GM20000 (cell line): ENCODE measurements at places on chromosomes 3 and 15.

- no peak for DNase-seq
Observed at GRCh38 chr3:118907909-118908308, 126.7 kb downstream of the IGSF11 start.

- no peak for DNase-seq
Observed at GRCh38 chr15:37014566-37014965, 85.8 kb downstream of the MEIS2 start.

GRCh38 chr3:32995098-32995497, 43.7 kb downstream of the CCR4 start:
- no peak for DNase-seq

- DNase-seq = no peak
Observed at GRCh38 chr3:34504775-34505174, 706.3 kb downstream of the PDCD6IP start.

- no peak for DNase-seq
Observed at GRCh38 chr15:28989239-28989830, 103.6 kb downstream of the APBA2 start.

DNA sequence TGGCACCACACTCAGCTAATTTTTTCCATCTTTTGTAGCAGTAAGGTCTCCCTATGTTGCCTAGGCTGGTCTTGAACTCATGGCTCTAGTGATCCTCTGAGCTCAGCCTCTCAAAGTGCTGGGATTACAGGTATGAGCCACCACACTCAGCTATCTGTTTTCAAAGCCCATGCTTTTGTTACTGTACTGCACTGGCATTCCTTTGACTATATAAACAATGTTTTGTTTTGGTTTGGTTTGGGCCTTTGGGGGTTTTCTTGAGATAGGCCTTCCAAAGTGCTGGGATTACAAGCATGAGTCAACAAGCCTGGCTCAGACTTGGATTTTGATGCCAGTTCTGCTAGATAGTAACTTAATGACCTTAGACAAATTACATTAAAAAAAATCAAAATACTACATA, 89.7 kb upstream of the GK5 start:
- no peak for DNase-seq

DNA sequence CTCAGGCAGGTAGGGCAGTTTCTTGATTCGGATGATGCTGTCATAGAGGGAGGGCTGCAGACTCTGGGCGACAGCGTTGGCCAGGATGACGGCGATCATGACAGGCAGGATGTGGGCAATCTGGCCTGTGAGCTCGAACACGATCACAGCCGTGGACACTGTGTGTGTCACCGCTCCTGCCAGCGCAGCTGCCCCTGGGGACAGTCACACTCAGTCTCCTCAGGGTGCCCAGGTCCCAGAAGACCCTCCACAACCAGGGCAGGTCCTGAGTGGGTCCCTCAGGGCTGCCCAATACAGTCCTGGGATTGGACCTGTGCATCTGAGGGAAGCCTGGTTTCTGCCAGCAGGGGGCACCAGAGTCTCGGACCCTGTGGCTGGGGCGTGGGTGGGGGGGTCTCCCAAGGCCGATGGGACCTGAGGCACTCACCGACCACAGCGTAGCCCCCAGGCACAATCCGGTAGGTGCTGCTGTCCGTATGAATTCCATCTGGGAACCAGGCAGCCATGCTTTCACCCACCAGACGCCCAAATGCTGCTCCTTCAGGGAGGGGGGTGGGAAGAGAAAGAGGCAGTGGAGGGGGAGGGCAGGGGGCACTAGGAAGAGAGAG, 7.2 kb downstream of the CLCN2 start:
- DNase-seq = peak; percentile 83

DNA sequence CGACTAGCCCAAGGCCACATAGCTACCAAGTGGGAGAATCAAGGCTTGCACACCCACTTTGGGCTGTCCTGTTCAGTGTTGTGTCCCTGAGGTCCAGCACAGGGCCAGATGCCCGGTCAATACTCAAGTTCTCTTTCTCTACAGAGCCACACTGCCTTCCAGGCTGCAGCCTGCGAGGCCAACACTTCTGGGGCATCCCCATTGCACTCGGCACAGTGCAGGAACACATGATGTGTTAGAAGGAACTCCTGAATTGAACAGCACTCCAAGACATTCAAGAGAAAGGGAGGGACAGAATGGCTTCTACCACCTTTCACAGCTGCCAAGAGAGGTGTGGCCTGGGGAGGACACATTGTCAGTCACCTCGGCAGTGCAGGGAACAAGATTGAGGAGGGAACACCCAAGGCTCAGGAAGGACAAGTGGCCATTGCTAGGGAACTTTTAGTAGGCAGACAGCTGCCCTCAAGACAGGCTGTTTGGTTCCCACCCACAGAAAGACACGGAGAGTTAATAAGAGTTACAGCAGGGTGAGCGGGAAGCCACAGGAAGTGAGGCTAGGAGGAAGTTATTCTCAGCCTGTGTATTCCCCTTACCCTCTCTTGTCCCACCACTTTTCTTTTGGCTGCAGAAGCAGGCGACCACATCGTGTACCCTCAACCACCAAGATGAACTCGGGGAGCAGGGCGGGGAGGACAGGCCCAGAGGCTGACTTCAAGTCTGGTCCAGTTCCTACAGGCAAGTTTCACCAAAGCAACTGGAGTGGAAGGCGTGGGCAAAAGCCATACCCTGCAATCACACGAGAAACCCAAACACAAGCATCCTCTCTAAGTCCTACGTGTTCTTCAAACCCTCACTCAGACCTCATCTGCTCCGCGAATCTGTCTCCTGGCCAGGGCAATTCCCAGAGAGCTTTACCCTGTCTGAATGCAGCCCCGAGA, 69.4 kb downstream of the SRGAP3 start:
- peak; percentile 48 for DNase-seq

GRCh38 chr3:140500473-140500872, 177.4 kb upstream of the TRIM42 start:
- DNase-seq = no peak

DNA sequence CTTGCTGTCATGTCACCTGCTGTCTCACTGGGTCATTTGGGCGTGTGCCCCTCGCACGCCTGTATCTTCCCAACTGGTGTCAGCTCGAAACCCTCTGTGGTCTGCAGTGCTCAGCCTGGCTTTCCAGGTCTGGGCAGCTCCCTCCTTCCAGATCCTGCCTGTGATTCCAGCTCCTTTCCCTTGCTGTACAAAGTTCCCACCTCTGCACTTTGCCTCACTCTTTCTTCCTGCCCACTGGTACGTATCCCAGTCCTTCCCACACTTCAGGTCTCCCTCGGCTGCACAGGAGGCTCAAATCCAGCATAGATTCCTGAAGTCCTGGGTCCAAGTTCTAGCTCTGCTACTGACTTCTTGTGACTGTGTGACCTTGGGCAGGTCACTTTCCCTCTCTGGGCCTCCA, 2.1 kb upstream of the PAQR5 start:
- DNase-seq = no peak

DNA sequence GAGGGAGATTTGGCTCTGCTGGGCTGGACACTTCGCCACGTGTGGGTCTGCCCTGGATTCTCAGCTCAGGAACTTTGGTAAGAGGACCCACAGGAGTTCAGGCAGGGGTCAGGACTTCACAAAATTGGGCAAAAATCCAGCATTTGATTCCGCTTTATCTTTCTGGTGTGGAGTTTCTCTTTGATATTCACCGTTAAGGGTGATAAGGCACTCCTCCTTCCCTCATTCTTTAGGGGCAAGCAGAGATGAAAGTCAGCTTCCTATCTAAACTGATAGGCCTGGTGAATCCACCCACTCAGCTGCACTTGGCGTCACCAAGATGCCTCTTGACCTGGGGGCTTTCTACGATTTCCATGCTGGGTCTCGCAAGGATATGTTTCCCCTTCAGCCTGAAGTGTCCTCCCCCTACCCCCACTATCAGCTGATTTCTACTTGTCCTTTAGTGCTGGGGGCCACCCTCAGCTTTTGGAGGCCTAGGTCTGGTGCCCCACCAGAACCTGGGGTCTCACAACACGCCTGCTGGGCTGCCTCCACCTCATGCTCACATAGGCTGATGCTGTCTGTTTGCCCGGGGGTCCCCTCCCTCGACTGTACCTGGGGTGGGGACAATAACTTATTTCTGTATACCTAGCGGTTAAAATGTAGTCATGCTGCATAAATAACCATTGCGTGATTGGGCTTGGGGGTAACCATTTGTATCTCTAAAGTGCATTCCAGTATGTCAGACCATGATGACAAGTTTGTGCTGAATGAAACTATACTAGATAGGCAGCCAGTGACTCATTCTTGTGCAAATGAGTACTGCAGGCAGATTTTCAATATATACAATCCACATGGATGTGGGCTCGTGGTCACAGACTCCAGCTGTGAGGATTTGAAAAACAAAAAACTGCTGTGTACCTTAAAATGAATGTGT, 248.3 kb downstream of the ADAMTS17 start:
- DNase-seq = no peak

GRCh38 chr3:50600841-50601591, 10.6 kb downstream of the CISH start:
- no peak for DNase-seq

- no peak for DNase-seq
Observed at GRCh38 chr3:128448491-128448890, 18.2 kb downstream of the DNAJB8 start.

- no peak for DNase-seq
Observed at GRCh38 chr3:132273036-132273435, 44.2 kb upstream of the ACP3 start.

- DNase-seq = no peak
Observed at GRCh38 chr3:18556001-18556408, 130.9 kb upstream of the SATB1 start.

GRCh38 chr3:42459151-42459550, 43.3 kb upstream of the VIPR1 start:
- DNase-seq = no peak

- DNase-seq = no peak
Observed at GRCh38 chr3:188124184-188124583, 29.8 kb upstream of the LPP start.

DNA sequence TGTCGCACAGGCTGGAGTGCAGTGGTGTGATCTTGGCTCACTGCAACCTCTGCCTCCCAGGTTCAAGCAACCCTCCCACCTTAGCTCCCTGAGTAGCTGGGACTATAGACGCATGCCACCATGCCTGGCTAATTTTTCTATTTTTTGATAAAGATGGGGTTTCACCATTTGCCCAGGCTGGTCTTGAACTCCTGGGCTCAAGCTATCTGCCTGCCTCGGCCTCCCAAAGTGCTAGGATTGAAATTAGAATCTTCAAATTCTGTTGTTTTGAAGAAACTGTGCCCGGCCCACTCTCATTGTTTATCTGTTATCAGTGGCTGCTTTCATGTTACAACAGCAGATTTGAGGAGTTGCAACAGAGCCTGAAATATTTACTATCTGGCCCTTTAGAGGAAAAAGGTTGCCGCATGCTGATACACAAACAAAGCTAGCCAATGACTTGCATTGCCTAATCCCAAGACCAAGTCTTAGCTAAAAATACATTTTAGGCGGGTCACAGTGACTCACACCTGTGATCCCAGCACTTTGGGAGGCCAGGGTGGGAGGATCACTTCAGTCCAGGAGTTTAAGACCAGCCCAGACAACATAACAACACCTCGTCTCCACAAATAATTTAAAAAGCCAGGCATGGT, 43.2 kb upstream of the PPP4R2 start:
- no peak for DNase-seq

GRCh38 chr3:107705046-107705445, 182.3 kb downstream of the BBX start:
- DNase-seq = no peak
